H54 (cell line): ENCODE measurements at places on chromosomes 11 and 22.

GRCh38 chr22:30873661-30874060 is 94.9 kb downstream of the MORC2 start:
- no peak for DNase-seq

DNA sequence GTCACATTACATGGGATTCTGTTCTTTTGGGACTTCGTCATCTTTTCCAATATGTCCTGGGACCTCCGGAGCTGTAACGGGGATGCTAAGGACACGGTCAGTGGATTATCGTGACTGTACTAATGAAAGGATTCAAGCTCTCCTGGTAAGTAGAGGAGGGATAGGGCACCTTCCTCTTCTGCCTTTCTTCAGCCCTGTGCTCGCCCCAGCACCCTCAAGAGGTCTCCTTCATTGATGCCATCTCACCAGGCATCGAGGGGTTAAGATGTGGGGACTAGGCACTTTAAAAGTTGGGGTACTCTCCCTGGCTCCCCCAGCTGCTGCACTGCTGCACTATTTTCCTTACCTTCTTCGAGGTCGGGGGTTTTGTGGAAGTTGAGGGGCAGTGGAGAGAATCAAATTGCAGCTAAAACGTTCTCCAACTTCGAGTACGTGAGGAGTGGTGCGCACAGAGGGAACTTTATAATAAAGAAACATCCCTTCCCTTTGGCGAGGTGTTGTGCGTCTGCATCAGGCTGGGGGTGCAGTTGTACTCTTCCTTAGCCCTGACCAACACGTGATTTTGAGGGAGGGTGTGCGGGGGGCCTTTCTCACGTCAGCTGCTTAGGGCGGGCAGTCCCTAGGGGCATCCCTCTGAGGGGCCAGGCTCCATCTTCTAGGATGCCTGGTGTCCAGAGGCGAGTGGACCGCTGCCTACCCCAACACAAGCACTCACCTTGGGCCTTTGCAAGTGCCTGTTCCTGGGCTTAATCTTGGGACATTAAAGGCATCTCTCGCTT is 96.1 kb downstream of the GRAMD1B start:
- DNase-seq = no peak

DNA sequence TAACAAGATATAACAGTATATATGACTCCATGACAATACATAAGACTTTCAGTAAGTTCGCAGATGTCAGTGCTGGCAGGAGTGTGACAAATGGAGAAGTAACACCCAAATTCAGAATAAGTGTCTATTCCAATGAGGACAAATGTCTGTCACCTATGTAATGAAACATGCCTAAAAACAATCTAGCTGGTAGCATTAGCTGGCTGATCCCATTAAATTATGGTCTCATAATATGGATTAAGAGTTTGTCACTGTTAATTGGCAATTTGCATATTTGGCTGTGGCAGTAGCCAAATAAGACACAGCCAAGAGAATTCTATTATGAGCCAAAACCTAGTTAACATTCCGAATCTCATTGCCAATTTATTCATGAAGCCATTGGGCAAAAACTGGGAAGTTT is 30.2 kb upstream of the CAVIN3 start:
- DNase-seq = no peak

DNA sequence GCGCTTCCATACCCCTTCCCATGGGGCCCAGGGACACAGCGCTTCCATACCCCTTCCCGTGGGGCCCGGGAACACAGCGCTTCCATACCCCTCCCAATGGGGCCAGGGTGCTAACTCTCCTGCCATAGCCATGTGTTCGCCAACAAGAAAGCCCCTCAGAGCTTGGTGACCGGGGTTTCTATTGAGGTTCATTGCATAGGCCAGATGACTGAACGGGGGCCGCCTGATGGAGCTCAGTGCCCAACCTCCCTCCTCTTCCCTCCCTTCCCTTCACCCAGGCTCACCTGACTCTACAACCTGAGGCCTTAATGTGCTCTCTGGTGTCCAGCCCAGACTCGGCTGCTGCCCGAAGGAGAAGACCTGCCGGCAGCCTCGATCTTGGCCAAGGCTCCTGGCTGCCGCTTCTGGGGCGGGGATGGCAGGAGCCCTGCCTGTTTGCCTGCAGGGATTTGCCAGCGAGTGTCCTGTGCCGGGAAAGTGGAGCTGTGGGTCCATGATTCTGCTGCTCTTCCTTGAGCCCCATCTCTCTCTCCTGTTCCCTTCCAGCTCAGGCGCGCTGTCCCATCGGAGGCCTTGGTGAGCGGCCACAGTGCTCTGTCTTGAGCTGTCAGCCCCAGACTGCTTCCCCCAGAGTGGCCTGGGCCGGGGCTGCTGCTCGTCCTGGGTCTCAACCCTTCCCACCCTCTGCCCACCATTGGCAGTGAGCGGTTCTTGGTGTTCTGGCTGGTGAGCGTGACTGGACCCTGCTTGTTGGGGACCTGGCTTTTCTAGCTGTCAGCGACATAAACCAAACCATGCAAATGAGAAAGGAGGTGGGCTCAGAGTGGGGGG is 267.0 kb downstream of the TBC1D22A start:
- DNase-seq = no peak

DNA sequence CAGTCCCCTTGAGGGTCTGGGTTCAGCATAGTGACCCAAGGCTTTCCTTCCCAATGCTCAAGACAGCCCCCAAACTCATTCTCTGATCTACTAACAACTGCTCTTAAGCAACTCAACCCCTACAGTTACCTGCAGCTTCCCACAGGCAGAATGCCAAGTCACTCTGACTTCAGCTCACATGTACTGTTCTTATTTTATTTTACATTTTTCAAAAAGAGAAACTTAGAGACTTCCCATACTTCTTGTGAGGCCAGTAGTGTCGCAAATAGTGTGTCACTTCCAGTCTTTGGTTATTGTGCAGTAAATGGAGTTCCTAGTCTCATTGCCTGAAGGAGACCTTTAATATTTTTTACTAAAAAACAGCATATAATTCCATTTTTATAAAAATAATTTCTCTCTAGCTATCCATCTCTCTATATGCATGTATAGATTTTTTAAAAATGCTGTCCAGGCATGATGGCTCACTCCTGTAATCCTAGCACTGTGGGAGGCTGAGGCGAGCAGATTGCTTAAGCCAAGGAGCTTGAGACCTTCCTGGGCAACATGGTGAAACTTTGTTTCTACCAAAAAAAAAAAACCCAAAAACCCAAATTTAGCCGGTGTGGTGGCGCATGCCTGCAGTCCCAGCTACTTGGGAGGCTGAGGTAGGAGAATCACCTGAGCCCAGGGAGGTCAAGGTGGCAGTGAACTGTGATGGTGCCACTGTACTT is 41.8 kb downstream of the ENTHD1 start:
- no peak for DNase-seq

DNA sequence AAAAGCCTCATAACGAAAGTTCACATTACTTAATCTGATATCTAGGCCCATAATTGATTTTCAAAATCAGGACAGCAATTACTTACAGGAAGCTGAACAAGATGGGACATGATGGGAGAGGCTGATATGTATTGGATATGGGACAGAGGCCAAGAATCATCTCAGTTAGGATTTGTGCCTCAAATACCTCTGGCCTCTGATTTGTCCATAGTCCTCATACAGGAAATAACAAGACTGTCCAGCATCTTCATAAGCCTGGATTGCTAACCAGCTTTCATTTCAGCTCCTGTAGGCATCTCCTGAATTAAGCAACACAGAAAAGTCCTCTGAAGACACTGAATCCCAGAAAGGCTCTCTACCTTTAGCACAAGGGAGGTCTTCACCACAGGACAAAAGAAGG is 4.3 kb upstream of the MRGPRX4 start:
- DNase-seq = no peak

GRCh38 chr22:22810018-22810427 is 77.6 kb upstream of the IGLL5 start:
- no peak for DNase-seq

- DNase-seq = no peak
Observed at GRCh38 chr11:81444297-81444696, 1289.4 kb downstream of the FAM181B start.

GRCh38 chr11:106216281-106216680 is 138.8 kb downstream of the AASDHPPT start:
- DNase-seq = no peak

DNA sequence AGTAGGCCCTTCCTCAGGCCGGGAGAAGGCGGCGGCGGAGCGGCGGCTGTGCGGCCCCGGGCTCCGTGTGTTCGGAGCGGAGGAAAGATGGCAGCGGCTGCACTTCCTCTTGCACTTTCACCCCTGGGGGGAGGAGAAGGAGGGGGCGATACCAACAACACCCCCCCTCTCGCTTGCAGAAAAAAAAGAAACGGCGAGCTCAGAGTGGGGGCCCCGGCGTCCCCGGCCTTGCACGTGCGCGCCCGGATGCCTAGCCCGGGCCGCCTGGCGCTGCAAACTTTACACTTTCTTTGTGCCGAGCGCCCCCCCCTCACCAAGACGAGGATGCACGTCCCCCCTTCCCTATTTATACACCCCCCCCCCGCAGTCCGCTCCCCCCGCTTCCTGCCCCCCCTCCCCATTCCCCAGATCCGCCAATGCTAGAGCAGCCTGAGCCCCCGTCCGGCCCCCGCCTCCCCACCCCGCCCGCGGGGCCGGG is at the start of gene PATZ1:
Gene PATZ1, minus strand, starts transcription at position 92 of the 478 bp plus-strand sequence. CDS start 744 bp downstream, outside the sequence.
- peak; percentile 42 for DNase-seq

- DNase-seq = peak; percentile 88
Observed at GRCh38 chr22:50148991-50149721, 21.4 kb upstream of the PANX2 start.

DNA sequence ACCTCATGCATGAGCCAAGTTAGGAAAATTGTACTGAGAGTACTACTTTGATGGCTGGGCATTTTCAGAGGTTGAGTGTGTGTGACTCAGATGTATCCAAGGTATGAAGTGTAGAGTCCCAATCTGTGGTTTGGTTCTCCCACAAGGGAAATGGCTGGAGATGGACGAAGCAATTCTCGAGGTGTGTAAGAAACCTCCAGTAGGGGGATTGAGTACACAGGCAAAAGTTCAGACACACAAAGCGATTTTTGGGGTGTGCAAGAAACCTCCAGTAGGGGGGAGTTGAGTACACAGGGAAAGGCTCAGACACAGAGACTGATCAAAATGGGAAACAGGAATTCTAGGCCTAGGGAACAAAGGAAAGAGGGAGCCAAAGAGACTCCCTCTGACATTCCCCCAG is 1536.3 kb downstream of the FAM181B start:
- no peak for DNase-seq

GRCh38 chr22:48177631-48178030 is 1415.2 kb downstream of the TBC1D22A start:
- no peak for DNase-seq

DNA sequence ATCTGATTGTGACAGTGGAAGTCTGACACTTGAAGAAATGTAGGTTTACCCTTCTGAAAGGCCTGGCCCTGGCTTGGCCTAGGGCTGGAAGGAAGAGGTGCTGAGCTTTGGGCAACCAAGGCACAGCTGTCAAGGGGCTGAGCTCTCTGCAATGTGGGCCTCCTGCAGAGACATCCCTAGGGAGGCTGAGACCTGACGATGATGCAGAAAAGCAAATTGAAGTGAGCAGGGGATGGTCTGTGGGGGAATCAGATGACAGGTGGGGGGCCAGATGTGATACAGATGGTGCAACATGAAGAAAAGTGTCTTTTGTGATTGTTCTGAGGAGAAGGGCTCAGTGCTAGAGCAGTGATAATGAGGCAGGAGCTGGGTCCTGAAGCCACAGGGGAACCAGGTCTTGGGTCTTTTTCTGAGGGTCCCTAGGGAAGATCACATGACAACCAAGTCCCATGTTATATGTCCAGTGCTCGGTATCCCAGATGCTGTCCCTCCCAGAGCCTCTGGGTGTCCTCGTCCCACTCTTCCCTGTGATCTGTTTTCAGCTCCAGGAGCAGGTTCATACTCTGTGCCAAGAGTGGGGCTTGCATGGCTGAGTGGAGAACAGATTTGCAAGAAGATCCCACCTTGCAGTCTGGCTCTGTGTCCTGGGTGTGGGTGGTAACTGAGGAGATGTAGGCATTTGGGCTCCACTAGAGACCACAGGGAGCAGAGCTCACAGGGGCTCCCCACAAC is 79.9 kb upstream of the VPREB1 start:
- no peak for DNase-seq

DNA sequence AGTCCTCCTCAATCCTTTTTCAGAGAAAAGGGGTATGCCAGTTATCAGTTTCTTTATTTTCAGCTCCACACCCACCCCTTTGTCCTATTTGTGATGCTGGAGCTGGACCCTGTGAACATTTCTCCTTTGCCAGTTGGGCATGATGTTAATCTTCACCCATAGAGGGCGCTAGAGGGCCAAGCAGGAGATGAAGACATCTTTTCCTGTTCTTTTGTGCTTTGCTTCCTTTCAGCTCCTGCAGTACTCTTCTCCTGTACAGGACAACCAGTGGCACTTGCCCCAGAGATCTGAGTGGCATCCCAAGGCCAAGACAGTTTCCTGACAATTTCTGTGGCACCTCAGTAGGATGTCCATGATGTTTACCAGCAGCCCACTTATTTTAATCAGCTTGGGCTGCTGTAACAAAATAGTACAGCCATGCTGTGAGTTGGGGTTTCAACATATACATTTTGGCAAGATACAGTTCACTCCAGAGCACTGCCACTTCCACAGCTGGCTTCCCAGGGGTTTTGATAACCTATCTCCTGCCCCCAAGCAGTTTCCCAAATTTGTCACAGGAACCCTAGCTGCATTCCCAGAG is 4.6 kb downstream of the SAA2 start:
- DNase-seq = peak; percentile 25

GRCh38 chr11:8228231-8228630 is 35.4 kb downstream of the LMO1 start:
- DNase-seq = no peak

- DNase-seq = no peak
Observed at GRCh38 chr11:130798280-130798679, 118.0 kb downstream of the SNX19 start.

DNA sequence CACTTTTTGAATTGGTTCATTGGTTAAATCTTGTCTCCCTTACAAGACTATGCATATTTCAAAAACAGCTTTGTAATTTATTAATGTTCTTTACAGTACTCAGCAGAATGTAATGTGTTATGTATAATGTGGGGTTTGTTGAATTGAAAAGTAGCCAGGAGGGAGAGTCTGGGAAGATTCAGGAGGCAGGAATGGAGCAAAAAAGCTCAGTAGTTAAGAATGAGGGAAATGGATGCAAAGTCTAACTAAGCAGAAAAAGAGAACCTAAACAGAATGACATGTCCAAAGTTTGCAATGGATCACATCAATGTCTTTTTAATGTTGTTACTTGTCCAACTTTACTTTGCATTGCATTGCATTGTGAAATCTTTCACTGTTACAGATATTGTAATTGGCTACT is 86.5 kb upstream of the CARD18 start:
- DNase-seq = no peak
